Mesenchymal stem cell (in vitro differentiated cells and primary cell): ENCODE measurements at places on chromosomes 13 and 19.

GRCh38 chr19:29593869-29594268, 12.2 kb upstream of the POP4 start:
- DNase-seq: no peak

GRCh38 chr19:46133101-46133627, 8.7 kb upstream of the IGFL3 start:
- DNase-seq: peak; percentile 87

DNA sequence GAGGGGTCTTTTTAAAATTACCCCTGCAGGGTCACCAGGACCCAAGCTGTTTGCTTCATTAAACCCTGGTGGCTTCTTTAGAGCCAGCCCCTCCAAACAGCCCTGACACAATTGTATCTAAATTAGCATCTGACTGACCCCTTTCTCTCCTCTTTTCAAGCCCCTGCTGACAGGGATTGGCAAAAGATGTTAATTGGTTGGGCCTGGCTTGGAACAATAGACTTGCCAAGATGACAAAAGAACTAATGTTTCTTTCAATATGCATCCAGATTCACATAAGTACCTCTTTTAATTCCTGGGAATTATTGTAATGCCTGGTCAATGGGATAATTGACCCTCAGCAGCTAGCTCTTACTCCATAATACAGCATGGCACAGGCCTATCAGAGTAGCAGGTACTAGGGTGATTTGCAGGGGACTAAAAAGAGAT, 140.8 kb downstream of the SHISA2 start:
- DNase-seq: no peak

DNA sequence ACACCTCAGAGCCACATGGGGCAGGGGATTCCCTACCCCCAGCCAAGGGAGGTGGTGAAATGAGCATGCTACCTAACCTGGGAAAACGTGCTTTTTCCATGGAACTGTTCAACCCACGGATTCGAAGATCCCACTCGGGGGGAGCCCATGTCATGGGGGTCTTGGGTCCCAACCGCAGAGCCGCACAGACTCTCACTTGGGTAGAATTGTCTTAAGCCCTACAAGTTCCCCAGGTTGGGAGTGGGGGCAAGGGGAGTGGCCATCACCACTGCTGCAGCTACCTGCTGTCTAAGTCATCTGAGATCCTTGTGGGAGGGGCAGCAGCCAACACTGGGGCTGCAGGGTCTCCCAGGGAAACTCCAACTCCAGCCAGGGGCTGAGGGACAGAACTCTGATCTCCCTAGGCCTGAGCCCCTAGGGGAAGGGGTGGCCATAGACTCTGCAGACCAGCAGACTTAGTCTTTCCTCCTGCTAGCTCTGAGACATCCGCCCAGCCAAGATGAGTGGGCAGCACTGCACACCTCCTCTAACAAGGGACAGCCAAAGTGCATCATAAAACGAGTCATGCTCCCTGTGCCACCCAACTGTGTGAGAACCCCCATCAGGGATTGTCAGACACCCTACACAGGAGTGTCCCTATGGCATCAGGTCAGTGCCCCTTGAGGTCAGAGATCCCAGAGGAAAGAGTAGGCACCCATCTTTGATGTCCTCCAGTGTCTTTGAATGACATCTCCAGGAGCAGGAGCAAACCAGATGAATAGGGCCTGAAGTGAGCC, 610.4 kb upstream of the SLITRK6 start:
- DNase-seq: no peak

DNA sequence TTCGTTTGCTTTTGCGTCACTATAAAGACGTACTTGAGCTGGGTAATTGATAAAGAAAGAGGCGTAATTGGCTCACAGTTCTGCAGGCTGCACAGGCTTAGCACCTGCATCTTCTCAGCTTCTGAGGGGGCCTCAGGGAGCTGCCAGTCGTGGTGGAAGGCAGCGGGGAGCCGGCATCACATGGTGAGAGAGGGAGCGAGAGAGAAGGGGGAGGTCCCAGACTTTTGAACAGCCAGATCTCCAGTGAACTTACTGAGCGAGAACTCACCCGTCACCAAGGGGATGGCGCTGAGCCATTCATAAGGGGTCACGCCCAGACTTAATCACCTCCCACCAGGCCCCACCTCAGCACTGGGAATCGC, 58.7 kb upstream of the F7 start:
- DNase-seq: no peak

DNA sequence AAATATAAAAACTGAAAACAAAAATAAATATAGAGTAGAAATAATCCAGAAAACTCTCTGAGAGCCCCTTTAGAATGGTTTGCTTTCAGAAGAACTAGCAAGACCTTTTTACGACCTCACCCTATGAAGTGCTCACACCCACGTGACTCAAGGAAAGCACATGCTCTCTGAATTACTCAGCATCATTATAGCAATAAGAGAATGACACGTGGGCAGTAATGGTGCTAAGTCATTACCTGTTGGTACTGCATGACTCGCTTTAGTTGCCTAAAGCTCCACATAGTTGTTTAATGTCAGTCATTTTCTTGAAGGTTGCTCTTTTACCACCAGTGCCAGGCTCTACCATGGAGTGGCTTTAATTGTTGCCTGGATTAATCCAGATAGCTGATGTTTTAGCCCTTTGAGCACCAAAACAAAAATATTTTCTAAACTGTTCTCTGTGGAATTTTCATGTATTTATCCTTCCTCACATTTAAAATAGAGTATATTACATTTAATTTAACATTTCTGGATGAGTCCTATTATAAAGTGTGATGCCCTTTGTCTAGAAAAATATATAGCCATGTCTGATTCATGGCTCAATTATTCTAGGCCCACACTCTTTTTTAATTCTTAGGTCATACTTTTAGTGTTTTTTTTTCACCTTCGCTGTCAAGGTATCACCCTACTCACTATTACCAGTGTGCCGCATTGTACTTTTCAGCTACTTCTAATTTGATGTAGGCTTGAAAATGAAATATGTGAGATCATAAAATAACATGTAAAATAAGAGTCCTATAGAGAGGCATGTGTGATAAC, 56.8 kb downstream of the THSD1 start:
- DNase-seq: peak; percentile 28

DNA sequence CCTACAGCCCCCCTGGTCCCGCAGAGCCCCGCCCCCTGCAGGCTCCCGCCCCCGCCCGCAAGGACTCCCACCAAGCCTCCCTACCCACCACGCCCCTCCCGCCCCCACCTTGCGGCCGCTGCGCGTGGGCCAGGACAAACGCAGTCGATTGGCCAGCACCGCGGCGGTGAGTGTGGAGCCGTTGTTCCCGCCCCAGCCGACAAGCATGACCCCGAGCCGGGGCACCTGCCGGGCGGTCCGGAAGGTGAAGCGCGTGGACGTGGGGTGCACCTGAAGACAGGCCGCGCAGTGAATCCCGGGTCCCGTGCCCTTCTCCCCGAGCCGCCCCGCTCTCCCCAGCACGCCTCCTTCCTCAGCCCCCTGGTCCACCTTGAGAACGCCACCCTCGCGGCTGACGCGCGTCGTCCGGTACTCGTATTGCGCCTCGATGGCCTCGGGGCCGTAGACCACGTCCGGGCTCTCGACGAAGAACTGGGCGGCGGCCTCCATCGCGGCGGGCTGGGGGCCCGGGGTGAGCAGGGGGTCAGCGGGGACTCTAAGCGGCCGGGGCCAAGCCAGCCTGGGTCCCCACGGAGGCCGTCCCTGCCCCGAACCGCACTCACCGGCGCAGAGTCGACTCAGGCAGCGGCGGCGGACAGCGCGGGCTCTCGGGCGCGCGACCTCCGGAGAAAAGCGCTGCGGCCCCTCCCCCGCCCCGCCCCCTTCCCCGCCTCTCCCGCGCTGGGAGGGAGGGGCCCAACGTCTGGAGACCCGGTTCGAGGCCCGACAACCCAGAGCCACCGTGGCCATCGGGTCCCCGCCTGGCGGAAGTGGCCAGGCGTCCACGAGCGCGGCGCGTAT, at the start of gene ISYNA1:
Gene ISYNA1, minus strand, starts transcription at position 643 of the 840 bp plus-strand sequence. Its CDS starts 154 bp downstream, at position 489.
- peak; percentile 71 for DNase-seq

GRCh38 chr13:111846391-111847159, 220.4 kb upstream of the SOX1 start:
- DNase-seq: no peak

GRCh38 chr13:80862456-80862855, 521.5 kb upstream of the SPRY2 start:
- DNase-seq: peak; percentile 47

GRCh38 chr19:19475015-19475765, 40.2 kb downstream of the TSSK6 start:
- DNase-seq: no peak

GRCh38 chr13:100855151-100855550, 180.6 kb upstream of the TMTC4 start:
- no peak for DNase-seq
